ENCODE measurements at places on chromosomes 6 and 20.
A peak's percentile ranks its signal among the peaks of the same experiment; 100 is the strongest.

- no peak for DNase-seq
These were observed 243.5 kb upstream of the HS3ST5 start for GRCh38 chr6:114586298-114586697.

GRCh38 chr6:105692613-105693215 lies 289.8 kb upstream of the PREP start:
- DNase-seq: no peak

GRCh38 chr6:33091957-33092356 lies 16.2 kb downstream of the HLA-DPB1 start:
- DNase-seq: peak; percentile 16

DNA sequence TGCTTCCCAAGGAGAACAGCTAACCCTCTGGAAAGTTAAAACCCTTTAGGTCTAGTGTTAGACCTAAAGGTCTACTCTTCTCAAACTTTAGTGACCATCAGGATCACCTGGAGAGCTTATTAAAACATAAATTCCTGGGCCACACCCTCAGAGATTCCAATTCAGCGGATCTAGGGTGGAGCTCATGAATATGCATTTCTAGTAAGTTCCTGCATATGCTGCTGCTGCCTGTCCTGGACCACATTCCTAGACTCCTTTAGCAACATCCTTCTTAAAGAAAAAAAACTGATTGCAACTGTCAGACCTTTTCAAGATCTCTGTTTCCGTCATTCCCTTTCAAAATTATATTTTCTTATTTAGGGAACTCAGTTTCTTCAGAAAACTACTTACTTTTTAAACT lies 31.2 kb downstream of the SNAP25 start:
- no peak for DNase-seq

- DNase-seq: no peak
These were observed 95.3 kb downstream of the NFATC2 start for GRCh38 chr20:51447097-51447764.

GRCh38 chr20:63741676-63742380 lies 2.3 kb downstream of the SLC2A4RG start:
- DNase-seq: no peak

DNA sequence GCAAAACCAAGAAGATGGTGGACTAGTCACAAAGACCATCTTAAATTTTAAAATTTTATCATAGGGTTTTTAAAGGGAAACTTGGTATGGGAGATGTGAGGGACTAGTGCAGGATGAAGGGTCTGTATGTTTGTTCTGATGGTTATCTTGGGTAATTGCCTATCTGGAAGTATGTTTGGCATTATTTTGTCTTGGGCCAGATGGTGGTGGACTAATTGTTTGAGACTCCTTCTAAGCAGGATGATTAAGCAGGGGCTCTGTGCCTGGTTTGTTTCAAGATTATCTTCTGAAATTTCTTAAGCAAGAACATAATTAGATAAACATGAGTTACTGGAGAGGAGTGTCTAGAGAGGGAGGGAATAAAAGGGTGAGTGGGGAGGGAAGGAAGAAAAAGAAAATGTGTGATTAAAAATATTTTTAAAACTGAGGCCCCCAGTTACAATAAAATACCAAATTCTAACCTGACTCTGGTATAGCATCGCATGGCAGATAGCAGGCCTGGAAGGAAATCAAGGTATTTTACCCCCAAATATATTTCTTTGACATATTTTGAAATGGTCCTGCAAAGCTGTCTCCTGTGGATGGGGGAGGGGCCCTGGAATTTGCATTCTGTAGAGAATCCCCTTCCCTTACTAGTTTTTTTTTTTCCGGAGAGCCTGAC lies 49.9 kb upstream of the FAM184A start:
- no peak for DNase-seq

DNA sequence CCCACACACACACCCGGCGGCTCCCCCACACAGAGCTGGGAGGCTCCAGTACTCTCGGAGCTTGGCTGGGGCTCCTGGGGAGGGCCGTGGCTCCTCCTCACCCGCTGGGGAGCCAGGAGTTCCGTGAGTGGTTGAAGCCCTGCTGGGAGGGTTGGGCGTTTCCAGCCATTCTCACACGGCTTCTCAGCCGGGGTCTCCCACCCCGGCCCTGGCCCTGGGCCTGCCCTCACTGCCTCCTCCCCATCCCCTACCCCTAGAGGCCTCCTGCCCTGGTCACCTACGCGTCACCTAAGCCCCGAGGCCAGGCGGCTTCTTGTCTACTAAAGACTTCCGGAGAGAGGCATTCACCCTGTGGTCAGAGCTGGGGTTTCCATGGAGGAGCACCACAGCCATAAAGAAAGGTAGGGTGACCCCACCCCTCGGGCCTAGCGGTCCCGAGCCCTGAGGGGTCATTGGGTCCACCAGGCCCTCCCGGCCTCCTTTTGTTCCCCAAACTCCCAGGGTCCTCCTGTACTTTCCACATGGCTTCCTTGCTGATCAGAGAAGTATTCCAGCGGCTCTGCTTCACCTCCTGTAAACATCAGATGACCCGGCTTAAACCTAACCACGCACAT lies 99.3 kb downstream of the TTLL2 start:
- DNase-seq: no peak

GRCh38 chr6:146598772-146599405 lies at the start of gene ADGB:
ADGB (plus strand) TSS chr6:146598972; CDS start chr6:146599041, 69 bp downstream.
- DNase-seq: no peak

DNA sequence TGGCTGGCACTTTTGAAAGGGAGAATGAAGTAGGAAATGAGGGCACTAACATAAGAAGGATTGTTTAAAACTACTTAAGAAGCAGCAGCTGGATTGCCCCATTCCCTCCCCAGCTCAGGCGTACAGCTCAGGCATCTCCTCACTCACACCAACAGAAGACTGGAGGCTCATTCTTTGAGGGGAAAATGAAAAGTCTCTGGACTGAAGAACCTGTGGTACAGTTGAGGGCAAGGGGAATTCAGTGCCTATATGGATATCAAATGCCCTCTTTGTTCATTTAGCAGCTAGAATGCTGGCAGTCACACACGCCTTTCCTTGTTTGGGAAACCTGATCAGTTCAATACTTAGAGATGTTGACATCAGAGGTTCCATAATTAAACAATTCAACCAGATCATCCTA lies 502.1 kb upstream of the SOX4 start:
- DNase-seq: no peak

DNA sequence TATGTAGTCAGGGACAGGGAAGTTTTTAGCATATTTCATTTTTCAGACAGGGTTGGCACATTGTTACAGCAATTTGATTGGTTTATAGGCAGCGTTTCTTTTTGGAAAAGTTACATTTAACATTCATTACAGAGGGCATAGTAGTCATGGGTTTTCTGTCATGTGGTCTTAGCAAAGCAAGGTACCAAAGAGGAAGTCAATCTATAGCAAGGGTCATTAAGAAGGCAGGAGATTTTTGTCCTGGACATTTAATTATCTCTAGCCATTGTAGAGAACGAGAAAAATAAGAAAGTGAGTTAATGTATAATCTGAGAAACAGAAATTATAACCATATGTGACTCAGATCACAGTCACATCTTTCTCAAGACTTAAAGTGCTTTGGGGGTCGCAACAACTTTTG lies 47.4 kb downstream of the TPD52L1 start:
- DNase-seq: no peak

- DNase-seq: no peak
These were observed 4.0 kb upstream of the FERMT1 start for GRCh38 chr20:6126846-6127245.
